Stimulated activated CD8-positive, alpha-beta memory T cell treated with anti-CD3 and anti-CD28 coated beads, Interleukin-15, amount 100 ng/mL, for 48 hours (primary cell): ENCODE measurements at places on chromosomes 12 and 14.

- no peak for DNase-seq
Observed at GRCh38 chr14:55481769-55482168, 41.4 kb upstream of the TBPL2 start.

- DNase-seq, result peak; percentile 45
Observed at GRCh38 chr14:65336191-65336591, 76.3 kb upstream of the FUT8 start.

GRCh38 chr12:120814203-120814902, 88.7 kb downstream of the ACADS start:
- no peak for DNase-seq

DNA sequence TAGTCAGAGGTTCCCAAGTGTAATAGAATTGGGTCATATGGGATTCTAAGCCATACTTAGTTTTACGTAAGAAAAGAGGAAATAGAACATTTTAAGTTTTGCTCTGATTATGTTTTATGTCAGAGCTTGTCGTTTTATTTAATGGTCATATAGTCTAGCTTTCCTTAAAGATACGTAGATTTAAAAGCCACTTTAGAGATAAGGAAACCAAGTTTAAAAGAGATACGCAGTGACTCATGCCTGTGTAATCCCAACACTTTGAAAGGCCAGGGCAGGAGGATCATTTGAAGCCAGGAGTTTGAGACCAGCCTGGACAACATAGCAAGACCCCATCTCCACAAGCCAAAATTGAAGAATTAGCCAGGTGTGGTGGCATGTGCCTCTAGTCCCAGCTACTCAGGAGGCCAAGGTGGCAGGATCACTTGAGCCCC, 19.5 kb downstream of the MAPK1IP1L start:
- no peak for DNase-seq
